Stimulated activated CD4-positive, alpha-beta T cell treated with anti-CD3 and anti-CD28 coated beads, Interleukin-15, amount 100 ng/mL, for 1 hour (primary cell): ENCODE measurements at places on chromosomes 7 and 10.

DNA sequence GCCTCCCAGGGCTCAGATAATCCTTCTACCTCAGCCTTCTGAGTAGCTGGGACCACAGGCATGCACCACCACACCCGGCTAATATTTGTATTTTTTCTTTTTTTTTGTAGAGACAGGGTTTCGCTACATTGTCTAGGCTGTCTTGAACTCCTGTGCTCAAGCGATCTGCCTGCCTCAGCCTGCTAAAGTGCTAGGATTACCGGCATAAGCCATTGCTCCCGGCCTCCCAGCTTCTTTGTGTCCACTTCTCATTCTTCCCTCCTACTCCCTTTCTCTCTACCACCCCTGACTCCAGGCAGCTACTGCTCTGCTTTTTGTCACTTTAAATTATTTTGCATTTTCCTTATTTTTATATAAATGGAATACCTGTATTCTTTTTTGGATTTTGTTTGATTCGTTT, 83.4 kb downstream of the PALS2 start:
- DNase-seq, result no peak

DNA sequence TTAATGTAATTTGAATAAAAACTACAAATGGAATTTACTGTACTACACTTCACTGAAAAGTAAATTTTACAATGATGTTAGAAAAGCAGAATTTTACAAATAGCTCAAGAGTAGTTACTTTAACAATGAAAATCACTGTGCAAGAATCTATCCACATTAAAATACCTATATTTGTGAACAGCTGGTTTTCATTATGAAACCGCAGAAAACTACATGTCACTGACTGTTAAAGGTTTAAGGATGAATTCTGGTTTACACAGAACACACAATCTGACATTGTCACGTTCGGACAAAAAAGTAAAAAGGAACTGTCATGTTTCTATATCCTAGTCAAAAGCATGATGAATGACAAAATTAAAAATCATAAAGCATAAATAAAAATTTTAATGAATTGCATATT, 415.3 kb upstream of the PRKCQ start:
- no peak for DNase-seq

DNA sequence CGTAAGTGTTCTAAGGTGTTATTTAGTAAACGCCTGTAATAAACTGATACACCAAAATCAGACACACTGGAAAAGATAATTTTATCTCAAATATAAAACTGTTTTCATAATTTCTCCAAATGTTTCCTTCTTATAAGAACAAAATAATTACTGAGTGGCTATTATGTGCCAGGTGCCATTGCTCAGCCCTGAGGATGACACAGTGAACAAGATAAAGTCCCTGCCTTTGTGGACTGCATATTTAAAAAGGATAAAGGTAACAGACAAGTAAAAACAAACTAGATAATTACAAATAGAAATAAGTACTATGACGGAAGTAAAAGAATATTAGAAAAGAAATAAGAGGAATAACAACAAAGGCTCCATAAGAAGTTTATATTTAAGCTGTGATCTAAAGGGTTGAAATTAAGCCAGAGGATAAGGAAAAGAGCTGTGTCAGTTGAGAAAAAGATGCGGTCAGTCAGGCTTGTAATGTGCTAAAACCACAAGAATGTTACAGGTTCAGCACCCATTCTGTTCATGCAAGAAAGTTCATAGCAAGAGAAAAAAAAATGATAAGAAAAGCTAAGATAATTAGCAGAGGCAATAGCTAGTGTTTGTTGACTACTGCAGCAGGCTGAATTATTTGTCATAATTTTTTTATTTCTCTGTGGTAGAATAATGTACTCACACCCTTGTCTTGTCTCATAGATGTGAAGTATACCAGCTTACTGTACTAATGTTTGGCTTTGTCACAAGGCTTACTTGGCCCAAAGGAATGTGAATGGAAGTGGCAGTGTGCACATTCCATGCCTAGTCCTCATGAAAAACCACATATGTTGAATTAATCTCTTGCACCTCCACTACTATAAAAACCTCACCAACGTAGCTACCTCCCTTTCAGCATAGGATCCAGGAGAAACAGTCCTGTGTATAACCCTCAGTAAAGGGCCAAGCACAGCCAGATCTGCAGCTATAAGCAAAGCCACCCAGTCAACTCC, 75.1 kb downstream of the CRPPA start:
- no peak for DNase-seq

DNA sequence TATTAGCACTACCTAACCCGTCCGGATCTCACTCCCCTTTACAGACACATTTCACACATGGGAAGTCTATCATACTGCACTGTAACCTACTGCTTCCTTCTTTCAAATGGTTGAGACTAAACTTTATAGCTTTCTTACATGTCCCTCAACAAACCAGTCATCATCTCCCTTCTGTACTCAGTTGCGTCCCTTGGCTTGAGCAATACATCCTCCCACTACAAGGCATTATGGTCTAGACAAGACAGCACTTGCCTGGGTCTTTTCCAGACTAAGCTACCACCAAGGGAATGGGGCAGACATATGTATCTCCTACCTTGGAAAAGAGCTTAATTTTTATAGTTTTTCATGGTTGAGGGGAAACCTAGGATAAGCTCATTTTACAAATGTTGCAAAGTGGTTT, 575.2 kb downstream of the KCNMA1 start:
- DNase-seq, result no peak

- no peak for DNase-seq
These were observed 64.7 kb downstream of the DIP2C start for GRCh38 chr10:624605-625332.

DNA sequence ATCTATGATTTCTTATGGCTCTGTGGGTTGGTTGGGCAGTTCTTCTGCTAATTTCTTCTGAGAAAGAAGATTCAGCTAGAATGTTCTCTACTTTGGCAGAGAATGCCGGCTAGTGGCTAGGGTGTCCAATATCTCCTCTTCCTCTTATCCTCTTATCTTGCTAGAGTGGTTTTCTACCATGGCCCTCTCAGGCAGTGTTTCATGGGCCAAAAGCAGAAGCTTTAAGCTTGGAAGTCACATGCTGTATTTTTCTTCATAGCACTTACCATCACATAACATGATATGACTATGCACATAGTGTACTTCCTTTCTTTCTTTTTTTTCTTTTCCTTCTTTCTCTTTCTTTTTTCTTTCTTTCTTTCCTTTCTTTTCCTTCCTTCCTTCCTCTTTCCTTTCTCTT, 140.0 kb downstream of the ITGB8 start:
- no peak for DNase-seq

GRCh38 chr10:13660551-13660920, 73.8 kb downstream of the PRPF18 start:
- no peak for DNase-seq

DNA sequence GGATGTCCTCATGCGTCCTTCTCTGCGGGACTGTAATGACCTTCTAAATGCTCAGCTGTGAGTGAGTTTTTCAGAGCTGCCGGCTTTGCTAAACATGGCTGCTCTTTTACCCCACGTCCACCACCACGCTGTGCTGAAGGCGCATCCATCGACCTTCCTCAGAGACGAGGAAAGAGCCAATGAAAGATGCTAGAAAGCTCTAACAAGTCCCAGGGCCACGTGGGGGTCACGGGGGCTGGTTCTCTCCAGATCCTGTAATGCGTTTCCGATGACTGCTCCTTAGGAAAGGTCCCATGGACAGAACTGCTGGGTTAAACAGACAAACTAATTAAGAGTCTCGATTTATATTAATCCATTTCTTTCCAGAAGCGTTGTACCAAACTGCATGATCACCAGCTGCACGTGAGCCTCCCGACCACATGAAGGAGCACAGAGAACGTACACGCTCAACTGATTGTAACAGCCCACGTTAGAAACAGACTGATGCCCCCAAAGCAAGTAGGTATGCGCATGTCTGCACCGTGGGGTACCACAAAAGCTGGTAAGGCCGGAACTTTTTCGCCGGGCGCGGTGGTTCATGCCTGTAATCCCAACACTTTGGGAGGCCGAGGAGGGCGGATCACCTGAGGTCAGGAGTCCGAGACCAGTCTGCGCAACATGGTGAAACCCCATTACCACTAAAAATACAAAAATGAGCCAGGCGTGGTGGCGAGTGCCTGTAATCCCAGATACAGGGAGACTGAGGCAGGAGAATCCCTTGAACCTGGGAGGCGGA, 109.6 kb downstream of the TCERG1L start:
- DNase-seq, result no peak

DNA sequence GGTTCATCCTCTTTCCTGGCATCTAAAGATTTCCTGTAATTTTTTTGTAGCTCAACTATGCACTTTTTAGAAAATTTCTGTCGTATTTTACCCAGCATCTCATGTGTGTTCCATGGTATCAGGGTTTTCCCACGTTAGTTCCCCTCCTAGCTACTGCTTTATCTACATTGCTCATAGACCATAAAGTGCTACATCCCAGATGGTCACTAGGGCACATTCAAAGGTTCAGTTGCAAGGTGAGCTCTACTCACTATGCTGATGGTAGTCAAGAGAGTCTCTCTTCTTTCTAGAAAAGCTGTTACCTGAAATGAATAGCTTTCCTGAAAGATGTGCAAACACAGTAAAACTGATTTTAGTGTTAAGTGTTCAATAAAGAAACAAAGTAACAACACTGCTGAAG, 33.5 kb downstream of the RELN start:
- no peak for DNase-seq

GRCh38 chr7:91771921-91772815, 108.3 kb downstream of the MTERF1 start:
- no peak for DNase-seq

DNA sequence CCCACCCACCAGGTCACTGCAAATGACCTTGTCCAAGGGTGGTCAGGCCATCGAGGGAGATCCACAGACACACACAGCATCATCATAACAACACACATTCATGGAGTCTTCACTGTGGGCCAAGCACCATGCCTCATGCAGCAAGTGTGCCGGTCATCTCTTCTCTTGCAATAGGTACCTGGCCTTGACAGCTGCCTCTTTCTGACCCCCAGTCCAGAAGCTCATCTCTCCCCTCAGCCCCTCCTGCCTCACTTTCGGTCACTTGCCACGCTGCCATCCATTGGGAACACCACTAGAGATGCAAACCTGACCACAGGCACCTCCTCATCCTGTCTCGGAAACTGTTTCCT, 75.9 kb downstream of the OAT start:
- no peak for DNase-seq

DNA sequence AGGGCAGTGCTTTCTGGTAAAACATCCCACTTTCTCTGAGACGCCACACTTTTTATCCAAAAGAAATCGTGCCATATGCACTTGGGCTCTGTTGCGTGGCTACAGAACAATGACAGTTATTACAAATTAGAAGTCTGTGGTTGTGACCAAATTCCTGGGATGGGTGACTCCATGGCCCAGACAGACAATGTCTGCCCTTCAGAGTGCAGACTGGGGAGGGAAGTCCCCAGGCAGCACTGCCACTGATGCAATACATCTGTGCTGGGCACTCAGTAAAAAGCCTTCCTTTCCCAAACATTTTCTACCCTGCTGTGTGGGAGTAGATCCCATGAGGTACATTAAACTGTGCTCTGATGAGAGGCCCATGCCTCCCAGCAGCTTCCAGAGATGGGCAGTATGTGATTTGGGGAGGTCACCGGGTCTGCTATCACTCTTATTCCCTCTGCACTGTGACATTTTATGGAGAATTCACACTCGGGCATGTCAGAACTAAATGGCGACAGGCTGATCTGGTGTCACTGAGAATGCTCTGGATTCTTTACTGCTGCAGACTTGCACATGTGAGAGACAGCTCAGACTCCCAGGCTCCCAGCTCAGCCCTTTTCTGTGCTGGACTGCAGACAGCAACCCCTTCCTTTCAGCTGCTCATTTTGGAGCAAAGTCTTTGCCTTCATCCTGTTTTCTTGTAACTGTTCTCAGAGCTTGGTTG, 243.5 kb upstream of the ZNF32 start:
- no peak for DNase-seq

DNA sequence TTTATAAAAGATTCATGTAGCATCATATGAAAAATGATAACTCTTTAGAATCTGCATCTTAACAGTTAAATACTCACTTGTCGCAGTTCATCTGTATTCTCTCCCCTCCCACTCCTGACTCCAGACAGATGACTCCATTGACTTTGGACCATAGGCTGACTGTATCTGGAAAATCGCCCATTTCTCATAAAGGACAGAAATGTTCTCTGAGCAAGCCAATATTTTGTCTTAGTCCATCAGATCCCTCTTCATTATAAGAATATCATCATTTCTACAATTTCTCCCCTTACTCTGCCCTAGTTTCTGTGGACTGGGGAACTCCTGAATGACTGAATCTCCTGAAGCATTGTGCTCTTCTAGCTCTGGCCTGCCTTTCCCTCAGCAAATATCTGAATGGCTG, 125.4 kb downstream of the SEMA3D start:
- no peak for DNase-seq

GRCh38 chr7:94980418-94981142, 73.2 kb downstream of the PPP1R9A start:
- DNase-seq, result no peak

DNA sequence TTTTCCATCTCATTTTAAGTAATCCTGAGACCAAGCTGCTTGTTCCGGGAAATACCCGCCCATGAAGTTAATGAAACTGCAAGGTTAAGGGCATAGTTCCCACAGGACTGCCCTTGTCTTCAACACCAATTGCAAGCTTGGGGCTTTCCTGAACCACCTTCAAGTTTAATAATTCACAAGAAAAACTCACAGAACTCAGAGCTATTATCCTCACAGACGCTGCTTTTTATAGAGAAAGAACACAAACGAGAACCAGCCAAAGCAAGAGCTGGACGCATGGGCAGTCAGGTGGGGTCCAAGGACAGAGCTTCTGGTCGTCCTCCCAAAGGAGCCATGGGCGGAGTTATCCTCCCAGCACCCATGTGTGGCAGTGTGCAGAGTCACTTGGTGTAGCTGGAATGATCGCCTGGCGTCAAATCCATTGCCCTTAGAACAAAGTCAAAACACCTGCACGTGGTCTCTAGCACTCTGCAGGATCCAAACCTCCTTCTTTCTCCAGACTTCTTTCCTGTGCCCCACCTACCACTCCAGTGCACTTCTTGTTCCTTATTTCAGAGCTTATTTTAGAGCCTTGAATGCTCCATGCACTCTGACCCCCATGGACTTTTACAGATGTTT, 56.7 kb downstream of the SNX10 start:
- DNase-seq, result no peak

DNA sequence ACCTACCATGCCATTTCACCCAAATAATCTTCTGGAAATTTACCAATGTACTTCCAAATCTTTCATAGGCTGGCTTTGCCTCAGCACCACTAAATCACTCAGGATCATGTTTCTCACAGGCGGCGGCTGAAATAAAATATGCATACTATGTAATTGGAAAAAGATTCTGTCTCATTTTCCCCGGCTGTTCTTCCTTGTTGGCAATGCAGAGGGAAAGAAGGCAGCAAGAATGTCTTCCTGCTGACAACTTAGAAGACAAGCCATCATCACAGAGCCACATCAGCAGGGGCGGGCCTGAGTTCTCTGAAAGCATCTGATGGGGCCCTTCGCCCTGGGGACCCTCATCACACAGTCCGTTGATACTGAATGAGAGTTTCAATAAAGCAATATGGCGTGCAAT, 39.2 kb upstream of the COL1A2 start:
- DNase-seq, result no peak

DNA sequence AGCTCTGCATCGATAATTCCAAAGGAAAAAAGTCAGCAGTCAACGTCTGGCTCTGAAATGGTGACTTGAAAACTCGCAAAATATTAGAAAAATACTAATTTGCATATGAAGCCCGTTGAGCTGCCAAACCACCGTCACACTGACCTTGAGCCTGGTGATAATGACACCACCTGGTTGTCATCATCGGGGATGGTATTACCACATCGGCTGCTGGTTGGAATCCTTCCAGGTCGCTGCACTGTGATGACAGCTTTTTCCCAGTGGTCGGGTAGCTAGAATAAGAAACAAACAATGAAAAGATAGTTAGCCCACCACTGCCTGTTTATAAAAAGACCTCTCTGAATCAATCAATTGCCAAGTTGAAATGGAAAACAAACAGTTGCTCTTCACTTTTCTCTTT, 41.6 kb downstream of the LAMB1 start:
- DNase-seq, result no peak
